ENCODE measurements at places on chromosomes 7 and 10. TPM values are rescaled to one million over a fixed set of nuclear protein-coding genes. Genes with fewer than 3 reads are reported as not detected.

The SAP25 gene
- total RNA-seq = not detected

The PNLIPRP1 gene
- not detected for total RNA-seq

The CYP2W1 gene
- total RNA-seq = not detected

The MYH16 gene
- not detected for total RNA-seq

The CALHM1 gene
- total RNA-seq = not detected

The DRGX gene
- not detected for total RNA-seq

The PODXL gene
- 342 TPM for total RNA-seq

The MSS51 gene
- total RNA-seq = 0.76 TPM

The ATRNL1 gene
- total RNA-seq = 1.4 TPM

The SORCS3 gene
- total RNA-seq = not detected
